ENCODE measurements at places on chromosomes 3 and 15.

- DNase-seq = no peak
Measured at GRCh38 chr3:172515130-172515918, 7.9 kb downstream of the TNFSF10 start.

- DNase-seq = no peak
Measured at GRCh38 chr3:113039546-113039945, 48.8 kb downstream of the GTPBP8 start.

- no peak for DNase-seq
Measured at GRCh38 chr3:62013951-62014350, 359.4 kb downstream of the FEZF2 start.

- no peak for DNase-seq
Measured at GRCh38 chr3:124878561-124879336, 8.4 kb downstream of the ITGB5 start.

DNA sequence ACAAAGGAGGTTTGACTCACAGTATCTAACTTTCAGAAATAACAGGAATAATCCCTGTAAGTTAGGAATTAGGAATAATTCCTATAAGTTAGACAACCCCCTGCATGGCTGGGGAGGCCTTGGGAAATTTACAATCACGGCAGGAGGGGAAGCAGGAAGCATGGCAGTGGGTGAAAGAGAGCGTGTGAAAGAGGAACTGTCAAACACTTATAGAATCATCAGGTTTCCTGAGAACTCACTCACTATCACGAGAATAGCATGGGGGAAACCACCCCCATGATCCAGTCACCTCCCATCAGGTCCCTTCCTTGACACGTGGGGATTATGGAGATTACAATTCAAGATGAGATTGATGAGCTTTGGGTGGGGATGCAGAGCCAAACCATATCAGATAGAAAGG lies 385.5 kb downstream of the IL20RB start:
- DNase-seq = no peak

GRCh38 chr3:184110316-184110725 lies 13.5 kb downstream of the HTR3E start:
- DNase-seq = no peak

DNA sequence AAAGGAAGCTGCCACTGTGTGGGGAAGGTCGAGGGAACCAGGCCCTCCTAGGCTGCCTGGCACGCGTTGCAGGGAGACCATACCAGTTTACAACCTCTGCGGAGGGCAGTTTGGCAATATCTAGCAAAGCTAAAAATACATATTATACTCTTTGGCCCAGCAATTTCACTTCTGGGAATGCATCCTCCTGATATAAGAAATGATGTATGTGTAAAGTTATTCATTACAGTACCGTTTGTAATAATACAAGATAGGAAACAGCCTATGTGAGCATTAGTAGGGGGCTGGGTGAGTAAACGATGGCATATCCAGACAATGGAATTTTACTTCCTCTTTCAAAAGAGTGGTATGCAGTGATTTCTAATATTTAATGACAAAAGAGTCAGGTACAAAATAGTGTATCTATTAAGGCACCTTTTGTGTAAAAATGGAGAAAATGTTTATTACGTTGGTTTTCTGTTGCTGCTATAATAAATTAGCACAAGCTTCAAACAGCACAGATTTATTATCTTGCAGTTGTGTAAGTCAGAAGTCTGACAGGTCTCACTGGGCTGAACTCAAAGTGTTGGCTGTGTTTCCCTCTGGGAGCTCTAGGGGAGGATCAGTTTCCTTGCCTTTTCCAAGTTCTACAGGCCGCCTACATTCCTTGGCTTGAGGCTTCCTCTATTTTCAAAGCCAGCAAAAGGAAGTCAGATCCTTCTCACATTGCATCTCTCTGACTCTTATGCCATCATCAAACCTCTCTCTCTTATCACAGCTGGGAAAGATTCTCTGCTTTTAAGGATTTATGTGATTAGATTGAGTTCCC lies 9.0 kb downstream of the APOD start:
- no peak for DNase-seq

DNA sequence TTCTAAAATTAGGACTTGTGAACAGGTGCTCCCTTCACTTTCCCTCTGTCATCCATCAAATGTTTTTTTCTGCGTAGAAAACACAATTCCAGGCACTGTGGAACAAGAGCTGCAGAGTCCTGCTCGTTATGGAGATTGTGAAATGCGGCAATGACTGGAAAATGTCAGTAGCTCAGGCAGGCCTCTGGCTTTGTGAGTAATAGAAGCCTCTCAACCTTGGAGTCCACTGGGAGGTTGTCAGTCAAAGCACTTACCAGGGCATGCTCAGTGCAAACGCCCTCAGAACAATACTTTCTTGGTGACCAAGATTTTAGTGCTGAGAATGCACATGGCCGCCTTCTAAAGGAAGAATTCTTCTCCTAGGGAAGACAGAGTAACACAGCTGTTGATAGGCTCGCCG lies 26.7 kb upstream of the MED12L start:
- DNase-seq = no peak

DNA sequence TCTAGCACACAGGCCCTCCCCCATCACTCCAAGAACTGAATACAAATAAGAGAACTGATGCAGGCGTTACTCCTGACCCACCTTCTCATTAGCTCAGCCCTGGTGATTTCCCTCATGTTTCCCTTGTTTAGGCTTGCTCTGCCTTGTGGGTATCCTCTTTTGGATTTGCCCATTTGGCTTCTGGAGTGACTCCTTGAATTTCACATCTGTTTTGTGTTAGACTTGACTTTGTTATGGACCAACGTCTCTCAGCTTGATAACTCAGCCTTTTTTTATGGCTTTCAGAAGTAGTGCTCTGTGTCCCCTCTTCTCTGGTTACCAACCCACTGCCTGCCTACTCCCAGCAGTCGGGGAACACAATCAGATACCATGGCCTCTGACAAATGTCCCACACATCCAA lies 11.3 kb upstream of the TMOD3 start:
- DNase-seq = no peak

DNA sequence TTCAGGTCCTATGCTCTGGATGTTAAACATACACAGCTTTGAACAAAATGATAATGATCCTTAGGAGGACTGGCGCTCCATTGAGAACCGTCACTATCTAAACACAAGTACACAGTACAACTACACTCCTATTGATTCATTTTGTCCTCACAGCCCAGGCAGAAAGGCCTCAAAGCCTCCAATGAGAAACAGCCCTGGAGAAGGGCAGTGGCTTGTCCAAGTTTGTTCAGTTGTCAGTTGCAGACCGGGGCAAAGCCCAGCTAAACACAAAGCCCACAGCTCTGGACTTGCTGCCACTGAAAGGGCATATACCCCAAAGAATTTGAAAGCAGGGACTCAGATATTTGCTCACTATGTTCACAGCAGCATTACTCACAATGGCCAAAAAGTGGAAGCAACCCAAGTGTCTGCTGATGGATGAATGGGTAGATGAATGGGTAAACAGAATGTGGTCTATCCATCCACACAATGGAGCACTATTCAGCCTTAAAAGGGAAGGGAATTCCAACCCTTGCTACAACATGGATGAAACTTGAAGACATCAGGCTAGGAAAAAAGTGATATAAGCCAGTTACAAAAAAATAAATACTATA lies 34.7 kb downstream of the NUP210 start:
- no peak for DNase-seq

- no peak for DNase-seq
Measured at GRCh38 chr3:156175570-156175969, 55.2 kb downstream of the KCNAB1 start.

- no peak for DNase-seq
Measured at GRCh38 chr3:55165704-55166405, 238.0 kb upstream of the LRTM1 start.

DNA sequence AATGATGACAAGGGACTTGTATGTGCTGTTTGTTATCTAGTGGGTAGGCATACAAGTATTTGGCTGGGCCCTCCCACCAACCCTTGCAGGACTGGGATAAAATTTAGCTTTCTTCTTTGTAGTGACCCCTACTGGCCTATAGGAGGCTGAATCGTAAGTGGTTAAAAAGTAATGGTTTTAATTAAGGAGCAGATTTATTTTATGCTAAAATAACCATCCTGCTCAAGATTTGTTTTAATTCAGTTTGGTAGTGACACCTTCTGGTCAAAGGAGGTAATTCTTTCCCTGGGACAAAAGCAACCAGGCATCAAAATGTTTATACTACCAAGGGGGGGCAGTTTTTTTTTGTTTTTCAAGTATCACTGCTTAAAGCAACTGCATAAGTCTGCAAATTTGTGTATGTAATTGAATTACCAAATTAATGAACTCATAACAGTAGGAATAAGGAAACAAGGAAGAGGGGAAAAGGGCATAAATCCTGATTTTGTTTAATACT lies 70.7 kb downstream of the TOP2B start:
- DNase-seq = no peak

DNA sequence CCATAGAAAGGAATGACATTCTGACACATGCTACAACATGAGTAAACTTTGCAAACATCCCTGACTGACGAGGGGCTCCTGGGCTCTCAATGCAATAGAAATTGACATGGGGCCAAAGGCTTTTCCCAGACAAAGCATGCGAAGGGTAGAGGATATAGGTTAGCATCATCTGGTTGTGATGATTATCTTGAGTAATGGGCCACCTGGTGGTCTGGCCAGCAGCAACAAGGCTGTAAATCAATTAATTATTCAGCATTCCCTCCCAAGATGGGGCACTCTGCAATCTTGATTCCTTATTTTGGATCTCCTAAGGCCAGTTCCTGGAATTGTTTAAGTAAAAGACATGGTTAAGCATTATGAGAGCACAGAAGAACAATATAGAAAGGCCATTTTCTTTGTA lies 99.2 kb downstream of the AGBL1 start:
- no peak for DNase-seq

DNA sequence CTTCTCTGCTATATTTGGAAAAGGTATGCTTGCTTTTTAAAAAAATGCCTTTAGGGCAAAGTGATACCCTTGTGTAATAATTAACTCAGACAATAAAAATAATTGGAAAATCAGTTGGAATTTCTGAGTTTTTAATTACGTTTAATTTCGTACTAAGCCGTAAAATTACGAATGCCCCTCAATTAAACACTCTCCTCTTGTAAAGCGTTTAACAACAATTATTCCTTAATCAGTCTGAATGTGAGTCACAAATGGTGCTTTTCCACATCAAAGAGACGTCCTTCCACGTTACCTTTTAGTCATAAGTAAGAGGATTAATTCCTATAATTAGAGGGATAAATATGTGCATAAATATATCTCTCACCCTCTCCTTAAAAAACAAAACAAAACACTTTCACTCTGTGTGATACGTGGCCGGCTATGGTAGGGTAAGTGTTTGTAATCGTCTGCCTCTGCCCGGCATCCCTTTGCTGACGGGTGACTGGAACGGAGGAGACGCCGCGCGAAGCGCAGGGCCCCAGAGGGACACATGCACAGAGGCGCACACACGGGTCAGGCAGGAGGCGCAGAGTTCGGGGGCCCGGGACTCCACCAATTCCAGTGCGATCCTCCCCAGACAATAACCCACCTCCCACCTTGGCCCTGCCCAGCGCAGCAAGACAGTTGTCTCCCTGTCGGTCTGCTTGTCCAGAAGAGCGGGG lies 9.7 kb upstream of the MEIS2 start:
- DNase-seq = no peak

Data from activated CD4-positive, alpha-beta T cell treated with anti-CD3 and anti-CD28 coated beads, Interleukin-2, amount 50 U/mL, for 4 hours (primary cell).